SK-MEL-5 (cell line): ENCODE measurements at places on chromosomes 3 and 15. TPM values are rescaled to one million over a fixed set of nuclear protein-coding genes. Genes with fewer than 3 reads are reported as not detected.

PPM1L gene
- 1.0 and 1.1 TPM in 2 replicates for total RNA-seq

CLDN16 gene
- not detected in 2 replicates for total RNA-seq

TRPM1 gene
- total RNA-seq = 105 and 109 TPM in 2 replicates

NTRK3 gene
- 0.05 TPM in 1 of 2 replicates, not detected in the other for total RNA-seq

PLSCR2 gene
- total RNA-seq = not detected in 2 replicates

MCF2L2 gene
- total RNA-seq = 0.79 and 1.0 TPM in 2 replicates

ARID3B gene
- 3.4 and 3.7 TPM in 2 replicates for total RNA-seq

BTLA gene
- not detected in 2 replicates for total RNA-seq

DNA sequence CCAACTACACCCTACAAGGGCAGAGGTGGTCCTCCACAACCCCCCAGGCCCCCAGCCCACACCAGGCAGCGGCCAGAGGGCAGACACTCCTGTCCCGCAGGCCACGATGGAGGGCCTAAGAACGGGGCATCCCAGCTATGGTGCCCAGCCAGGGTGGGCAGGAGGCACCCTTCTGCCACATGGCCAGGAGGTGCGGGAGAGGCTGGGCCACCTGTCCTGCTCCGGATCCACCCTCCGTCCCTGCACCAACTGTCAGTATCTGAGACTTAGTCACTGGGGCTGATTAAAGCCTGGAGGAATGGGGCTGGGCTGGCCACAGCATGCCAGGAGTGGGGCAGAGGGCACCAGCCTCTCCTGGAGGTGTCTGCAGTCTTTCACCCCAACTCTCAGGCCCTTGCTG lies 37.9 kb downstream of the TNK2 start:
- no peak for DNase-seq

DNA sequence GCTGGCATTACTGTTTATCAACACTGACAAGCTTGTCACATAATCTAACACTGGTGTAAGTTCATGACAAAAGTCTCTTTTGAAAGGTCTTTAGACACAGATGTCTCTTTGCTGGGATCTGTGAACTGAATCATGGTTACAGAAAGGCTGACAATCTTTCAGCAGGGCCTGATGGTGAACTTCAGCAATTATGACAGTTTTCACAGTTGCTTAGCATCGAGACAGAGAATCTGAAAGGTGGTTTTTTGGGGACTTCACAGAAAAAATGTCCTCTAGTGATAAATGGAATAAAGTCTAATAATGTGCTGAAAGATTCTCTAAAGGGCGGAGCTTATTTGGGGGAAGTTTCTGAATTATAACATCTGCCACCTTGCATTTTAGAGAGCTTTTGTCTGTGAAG lies 32.3 kb downstream of the CLDN1 start:
- no peak for DNase-seq

GRCh38 chr3:100518244-100518643 lies 25.8 kb downstream of the TMEM45A start:
- no peak for DNase-seq

- no peak for DNase-seq
These were observed 295.1 kb downstream of the SHOX2 start for GRCh38 chr3:157810924-157811718.

DNA sequence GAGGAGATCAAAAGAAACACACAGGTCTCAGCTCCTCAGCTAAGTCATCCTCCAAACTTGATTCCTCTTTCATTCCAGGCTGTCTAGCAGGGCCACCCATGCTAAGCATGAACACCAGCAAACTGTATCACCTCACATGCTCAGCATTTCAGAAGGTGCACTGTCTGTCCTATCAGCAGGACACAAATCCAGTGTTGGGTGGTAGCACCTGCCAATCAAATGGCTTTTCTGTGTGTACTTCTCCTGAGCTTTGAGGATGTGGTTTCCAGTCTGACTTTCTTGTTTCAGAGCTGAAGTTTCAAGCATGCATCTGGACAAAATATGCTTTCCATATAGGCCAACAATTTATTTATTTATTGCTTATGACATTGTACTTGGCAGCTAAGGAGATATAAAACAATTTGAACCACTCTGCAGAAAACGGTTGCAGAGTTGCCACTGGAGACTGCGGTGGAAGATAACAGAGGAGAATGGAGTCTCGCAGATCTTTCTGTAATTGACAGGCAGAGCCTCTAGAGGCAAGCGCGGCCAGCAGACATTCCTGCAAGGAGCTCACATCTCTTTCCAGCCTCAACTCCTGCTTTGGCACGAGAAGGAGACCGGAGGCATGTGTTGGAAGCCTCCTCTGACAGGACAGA lies 167.1 kb upstream of the WNT5A start:
- no peak for DNase-seq

DNA sequence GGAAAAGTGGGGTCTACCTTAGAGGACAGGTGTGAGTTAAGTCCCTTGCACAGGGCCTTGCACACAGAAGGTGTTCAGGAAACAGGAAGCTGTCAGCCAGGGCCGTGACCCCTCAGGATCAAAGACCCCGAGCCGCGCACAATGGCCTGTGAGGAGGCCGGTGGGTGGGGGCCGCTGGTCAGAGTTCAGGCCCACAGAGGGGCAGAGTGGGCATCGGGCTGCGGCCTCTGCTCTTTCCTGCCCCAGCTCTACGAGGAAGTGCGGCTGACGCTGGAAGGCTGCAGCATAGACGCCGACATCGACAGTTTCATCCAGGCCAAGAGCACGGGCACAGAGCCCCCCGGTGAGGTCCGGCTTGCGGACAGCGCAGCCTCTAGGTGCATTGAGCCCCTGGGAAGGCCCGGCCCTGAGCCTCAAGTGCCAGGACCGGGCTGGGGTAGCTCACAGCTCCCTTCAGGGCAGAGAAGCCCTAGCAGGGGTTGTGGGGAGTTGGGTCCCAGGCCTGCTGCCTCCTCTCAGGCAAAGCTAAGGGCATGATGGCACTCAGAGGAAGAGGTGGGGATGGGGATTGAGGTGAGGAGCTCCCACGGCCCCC lies 37.2 kb downstream of the PSTPIP1 start:
- no peak for DNase-seq

DNA sequence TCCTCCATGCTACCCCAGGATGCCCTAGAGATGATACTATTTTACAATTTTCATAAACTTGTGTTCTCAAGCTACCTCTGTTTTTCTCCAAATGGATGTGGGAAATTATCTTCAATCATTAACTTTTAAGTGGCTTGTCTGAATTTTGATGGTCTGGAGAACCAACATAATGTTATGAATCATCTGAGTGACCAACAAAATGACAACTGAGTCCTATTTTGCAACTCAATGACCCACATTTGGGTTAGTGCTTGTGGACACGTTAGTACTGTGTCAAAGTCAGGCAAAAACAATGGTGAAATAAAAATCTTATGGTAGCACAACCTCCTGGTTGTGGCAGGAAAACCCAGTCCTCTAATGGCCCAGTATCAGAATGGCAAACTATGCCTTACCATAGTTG lies 352.4 kb upstream of the ZNF385D start:
- no peak for DNase-seq

DNA sequence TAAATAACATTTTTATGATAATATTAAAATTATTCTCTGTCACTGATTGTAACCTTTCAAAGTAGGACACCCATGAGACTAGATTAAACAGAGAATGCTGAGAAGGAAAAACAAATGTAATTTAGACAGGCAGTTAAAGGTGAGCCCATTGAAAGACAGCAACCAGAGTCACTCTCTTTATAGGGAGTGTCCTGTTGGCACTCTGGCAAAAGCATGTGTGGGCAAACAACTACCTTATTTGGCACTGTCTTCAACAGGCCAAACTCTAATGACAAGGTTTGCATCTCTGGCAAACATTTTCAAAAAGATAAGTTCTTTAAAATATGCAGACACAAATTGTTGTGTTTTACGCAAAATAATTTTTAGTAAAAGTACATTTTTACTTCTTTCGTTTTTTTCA lies 29.8 kb downstream of the NFKBIZ start:
- DNase-seq = no peak

DNA sequence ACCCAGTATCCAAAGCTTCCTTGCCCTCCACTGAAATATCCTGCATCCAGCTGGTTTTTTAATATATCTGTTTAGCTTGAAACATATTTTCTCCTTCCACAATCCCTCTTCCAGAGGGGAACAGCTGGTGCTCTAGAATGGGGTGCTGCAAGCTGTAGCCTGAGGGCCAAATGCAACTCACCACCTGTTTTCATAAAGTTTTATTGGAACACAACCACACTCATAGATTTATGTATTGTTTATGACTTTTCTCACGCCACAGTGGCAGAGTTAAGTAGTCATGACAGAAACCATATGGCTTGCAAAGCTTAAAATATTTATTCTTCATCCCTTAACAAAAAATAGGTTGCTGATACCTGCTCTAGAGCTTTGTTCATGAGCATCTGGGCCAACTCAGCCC lies 298.7 kb downstream of the CLSTN2 start:
- no peak for DNase-seq

GRCh38 chr3:124599779-124600693 lies 130.2 kb upstream of the UMPS start:
- no peak for DNase-seq

DNA sequence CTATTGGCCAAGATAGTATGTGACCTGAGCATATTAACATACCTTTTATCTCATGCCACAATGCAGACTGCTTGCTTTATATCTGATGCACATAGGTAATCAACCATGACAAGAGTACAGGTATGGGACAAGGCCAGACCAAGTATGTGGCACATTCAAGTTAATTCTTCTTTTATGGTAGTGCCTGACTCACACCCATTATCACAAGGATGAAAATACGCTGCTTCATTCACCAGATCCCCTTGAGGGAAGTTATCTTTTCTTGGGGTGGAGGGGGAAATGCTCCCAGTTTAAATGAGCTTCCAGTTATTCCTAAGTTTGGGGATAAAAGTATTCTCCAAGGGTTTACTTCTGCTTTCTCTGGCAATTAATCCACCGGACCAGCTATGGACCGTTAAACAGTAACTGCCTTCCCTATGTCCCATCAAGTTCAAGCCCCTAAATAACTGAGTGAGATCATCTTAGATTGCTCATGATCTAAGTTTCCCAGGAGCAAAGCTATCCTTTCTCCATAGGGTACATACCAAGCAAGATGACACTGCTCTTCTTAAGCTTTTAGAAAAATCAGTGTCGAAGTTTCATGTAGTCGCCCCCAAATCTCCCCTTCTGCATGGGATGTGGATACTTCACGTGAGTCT lies 1.9 kb downstream of the COL8A1 start:
- DNase-seq = no peak

GRCh38 chr15:31171731-31172130 lies 70.2 kb upstream of the TRPM1 start:
- no peak for DNase-seq

- DNase-seq = no peak
These were observed 67.0 kb upstream of the SLC25A26 start for GRCh38 chr3:66153481-66154443.

- no peak for DNase-seq
These were observed 67.7 kb upstream of the ATP11B start for GRCh38 chr3:182725372-182726251.

DNA sequence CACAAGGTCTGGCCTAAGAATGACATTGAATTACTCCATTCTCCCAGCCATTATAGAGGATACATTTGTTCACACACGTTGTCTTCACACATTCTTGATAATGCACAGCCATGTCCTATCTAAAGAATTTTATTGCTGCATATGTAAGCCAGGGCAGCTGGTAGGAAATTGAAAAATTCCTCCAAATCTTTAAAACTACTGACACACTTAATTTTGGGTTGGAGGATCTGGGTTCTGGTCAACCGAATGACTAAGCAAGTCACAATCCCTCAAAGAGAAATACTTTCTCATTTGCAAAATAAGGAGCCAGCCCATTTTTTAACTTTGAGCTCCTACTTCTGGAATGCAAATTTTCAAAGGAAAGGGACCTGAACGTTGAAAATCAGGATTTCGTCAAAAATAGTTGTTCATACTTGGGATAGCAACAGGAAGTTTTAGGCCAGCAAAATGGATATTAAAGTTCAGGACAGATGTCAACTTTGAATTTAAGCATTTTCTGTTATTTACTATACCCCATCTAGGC lies 638.3 kb downstream of the NTRK3 start:
- DNase-seq = no peak

DNA sequence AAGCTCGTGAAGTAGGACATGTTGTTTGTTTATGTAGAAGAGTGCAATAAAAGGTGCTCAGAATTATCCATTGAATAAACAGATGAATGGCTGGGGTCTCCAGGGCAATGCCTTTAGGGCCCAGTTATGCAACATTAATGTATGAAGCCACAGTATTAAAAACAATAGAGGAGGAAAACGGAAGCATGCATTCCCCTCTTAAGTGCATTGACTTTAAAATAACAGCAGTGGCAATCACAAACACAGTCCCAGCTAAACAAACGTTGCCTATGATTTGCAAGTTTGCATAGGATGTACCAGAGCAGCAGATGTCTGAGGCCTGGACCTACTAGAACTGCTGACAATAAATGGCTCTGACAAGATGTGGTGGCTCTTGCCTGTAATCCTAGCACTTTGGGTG lies 60.6 kb upstream of the GCNT3 start:
- peak; percentile 52 for DNase-seq

DNA sequence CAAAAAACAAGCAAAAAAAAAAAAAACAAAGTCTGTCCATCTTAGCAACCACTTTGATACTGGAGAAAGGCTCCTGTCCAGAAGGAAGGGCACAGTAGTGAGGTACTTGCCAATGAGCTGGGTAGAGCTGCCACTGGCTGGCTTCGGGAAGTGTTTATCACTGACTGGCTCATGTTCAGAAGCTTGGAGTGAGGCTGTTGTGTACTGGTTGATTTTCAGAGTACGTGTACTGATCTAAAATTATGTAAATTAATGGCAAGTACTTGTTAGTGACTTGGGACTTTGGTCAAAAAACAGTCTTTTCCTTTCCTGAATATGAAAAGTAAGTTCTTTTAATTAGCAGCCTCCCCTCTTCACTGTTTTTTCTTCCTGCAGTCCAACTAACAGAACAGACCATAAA lies 979 bp upstream of the ZNF621 start:
- no peak for DNase-seq

DNA sequence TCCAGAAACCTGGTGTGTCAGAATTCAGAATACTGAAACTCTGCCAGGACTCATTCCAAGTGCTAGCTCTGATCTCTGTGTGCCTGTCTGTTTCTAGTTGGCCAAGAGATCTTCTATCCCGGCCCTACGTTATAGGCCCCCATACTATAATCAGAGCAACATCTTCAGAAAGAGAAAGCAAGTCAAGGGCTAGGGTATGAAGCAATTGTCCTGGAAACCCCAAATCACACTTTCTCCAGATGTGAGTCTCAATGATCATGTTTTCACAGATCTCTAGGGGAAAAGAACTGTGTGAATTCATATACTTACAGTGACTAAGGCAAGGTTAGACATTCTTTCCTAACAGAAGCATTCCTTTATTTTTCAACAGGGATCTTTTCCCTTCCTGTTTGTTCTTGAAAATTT lies 309.7 kb downstream of the SLC9A9 start:
- DNase-seq = no peak

DNA sequence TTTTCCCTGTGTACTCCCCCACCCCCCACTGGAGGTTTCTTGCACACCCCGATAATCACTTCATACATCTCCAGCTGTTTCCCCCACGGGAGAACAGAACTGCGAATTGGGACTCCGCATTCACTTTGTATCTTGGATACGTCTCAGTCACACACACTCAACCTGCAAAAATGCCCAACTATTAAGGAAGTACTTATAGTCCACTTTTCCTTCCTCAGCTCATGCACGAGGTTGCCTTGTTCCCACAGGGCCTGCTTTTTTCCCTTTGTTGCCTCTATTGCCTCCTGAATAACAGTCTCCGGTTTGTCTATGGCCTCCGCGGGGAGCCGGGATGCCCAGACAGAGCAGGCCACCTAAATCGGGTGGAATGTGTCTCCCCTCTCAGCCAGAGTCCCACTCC lies 282.3 kb downstream of the PYDC2 start:
- DNase-seq = no peak
